Transverse colon (tissue), 4 donors: ENCODE measurements at places on chromosomes 1 and 21. TPM values are rescaled to one million over a fixed set of nuclear protein-coding genes. Genes with fewer than 3 reads are reported as not detected.

Gene FNDC10
- 3.0 TPM for total RNA-seq

Gene IGSF5
- not detected for total RNA-seq

Gene SLC25A44
- total RNA-seq: 19.8 TPM

Gene PDC
- total RNA-seq: not detected

Gene DYNLT5
- 0.48 TPM for total RNA-seq

Gene SPAG17
- total RNA-seq: not detected

Gene CLCA4
- total RNA-seq: 1,108 TPM

Gene CFAP74
- not detected for total RNA-seq

Gene CTSE
- 14.3 TPM for total RNA-seq

Gene DMBX1
- not detected for total RNA-seq

Gene AHDC1
- total RNA-seq: 11.7 TPM

Gene ZBTB37
- 4.6 TPM for total RNA-seq

Gene KRTAP12-2
- not detected for total RNA-seq

Gene ZNF648
- 0.14 TPM for total RNA-seq

Gene IVL
- not detected for total RNA-seq

Gene SPRR2E
- not detected for total RNA-seq

Gene OR2T29
- total RNA-seq: not detected

Gene FLG2
- not detected for total RNA-seq

Gene OLIG2
- total RNA-seq: not detected

Gene BSND
- not detected for total RNA-seq

Gene OLIG1
- not detected for total RNA-seq

Gene PRKCZ
- total RNA-seq: 55.4 TPM

Gene C1QC
- total RNA-seq: 21.7 TPM

Gene FCRL1
- total RNA-seq: 12.9 TPM

Gene NRAS
- 56.3 TPM for total RNA-seq

Gene CFHR1
- total RNA-seq: not detected

Gene ADAMTSL4
- 15.1 TPM for total RNA-seq

Gene CFAP107
- not detected for total RNA-seq

Gene C1orf94
- not detected for total RNA-seq

Gene ATP1A2
- total RNA-seq: 40.8 TPM

Gene VAV3
- 120 TPM for total RNA-seq

Gene PYHIN1
- total RNA-seq: 1.5 TPM

Gene PROK1
- total RNA-seq: not detected

Gene C1orf210
- 51.8 TPM for total RNA-seq

Gene CACNA1S
- total RNA-seq: not detected

Gene DPYD
- 31.0 TPM for total RNA-seq

Gene TRIM46
- total RNA-seq: not detected

Gene MSH4
- not detected for total RNA-seq

Gene INAVA
- 139 TPM for total RNA-seq

Gene CD5L
- not detected for total RNA-seq

Gene KCNE2
- not detected for total RNA-seq

Gene B3GALNT2
- total RNA-seq: 21.7 TPM

Gene UBXN10
- total RNA-seq: 6.0 TPM

Gene AQP10
- total RNA-seq: not detected

Gene KRTAP10-1
- not detected for total RNA-seq

Gene LCE1D
- not detected for total RNA-seq
